Astrocyte (in vitro differentiated cells and primary cell): ENCODE measurements at places on chromosomes 11 and 22. TPM values are rescaled to one million over a fixed set of nuclear protein-coding genes. Genes with fewer than 3 reads are reported as not detected.

Gene SLC37A2
- total RNA-seq, result 0.62 and 1.3 TPM in 2 replicates

Gene KCNK4
- 0.52 TPM in 1 of 2 replicates, not detected in the other for total RNA-seq

Gene HORMAD2
- total RNA-seq, result not detected in 2 replicates

Gene OR52I1
- not detected in 2 replicates for total RNA-seq

Gene LMO2
- 0.67 and 1.8 TPM in 2 replicates for total RNA-seq

Gene SYNGR1
- 12.0 and 14.1 TPM in 2 replicates for total RNA-seq

Gene SEZ6L
- 2.2 and 2.3 TPM in 2 replicates for total RNA-seq

Gene DMC1
- total RNA-seq, result 0.11 TPM in 1 of 2 replicates, not detected in the other

Gene GAS2L1
- total RNA-seq, result 24.3 and 26.0 TPM in 2 replicates

Gene OMP
- total RNA-seq, result 0.67 and 1.3 TPM in 2 replicates

Gene CRYBA4
- 1.1 and 2.0 TPM in 2 replicates for total RNA-seq

Gene KRTAP5-1
- total RNA-seq, result not detected in 2 replicates

Gene PLA2G3
- not detected in 2 replicates for total RNA-seq

Gene GSTT2B
- total RNA-seq, result 4.2 and 4.9 TPM in 2 replicates

Gene MYO18B
- 0.07 TPM in 2 replicates for total RNA-seq

Gene KCNJ4
- 0.19 and 0.30 TPM in 2 replicates for total RNA-seq

Gene GAL3ST1
- 3.4 and 3.8 TPM in 2 replicates for total RNA-seq

Gene MMP11
- total RNA-seq, result 12.2 and 23.7 TPM in 2 replicates

Gene LDLRAD3
- 14.9 and 15.8 TPM in 2 replicates for total RNA-seq

Gene PANX3
- not detected in 2 replicates for total RNA-seq

Gene C11orf98
- total RNA-seq, result 60.0 and 69.8 TPM in 2 replicates

Gene FAM111B
- total RNA-seq, result 0.72 and 0.95 TPM in 2 replicates
